ENCODE measurements at places on chromosomes 12 and 14. TPM values are rescaled to one million over a fixed set of nuclear protein-coding genes. Genes with fewer than 3 reads are reported as not detected.
A peak's percentile ranks its signal among the peaks of the same experiment; 100 is the strongest.

- DNase-seq, result no peak
Measured at GRCh38 chr12:91154131-91154530, 28.5 kb downstream of the DCN start.

DNA sequence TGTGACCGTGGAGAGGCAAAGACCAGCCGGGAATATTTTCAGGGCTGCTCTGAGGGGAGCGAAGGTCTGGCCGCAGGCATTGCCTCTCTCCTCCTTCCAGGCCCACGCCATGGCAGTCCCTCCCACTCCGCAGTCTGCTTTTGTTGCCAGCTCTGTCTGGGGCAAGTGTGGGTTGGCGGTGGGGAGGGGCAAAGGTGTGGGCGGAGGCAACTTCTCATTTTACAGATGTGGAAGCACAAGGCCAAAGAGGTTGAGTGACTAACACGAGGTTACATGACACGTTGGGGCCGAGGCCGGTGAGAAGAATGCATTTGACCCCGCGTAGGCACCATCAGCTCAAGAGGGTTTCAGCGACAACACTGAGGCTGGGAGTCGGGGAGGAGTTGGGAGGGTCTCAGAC is 6.1 kb upstream of the FAIM2 start:
- DNase-seq, result no peak

DNA sequence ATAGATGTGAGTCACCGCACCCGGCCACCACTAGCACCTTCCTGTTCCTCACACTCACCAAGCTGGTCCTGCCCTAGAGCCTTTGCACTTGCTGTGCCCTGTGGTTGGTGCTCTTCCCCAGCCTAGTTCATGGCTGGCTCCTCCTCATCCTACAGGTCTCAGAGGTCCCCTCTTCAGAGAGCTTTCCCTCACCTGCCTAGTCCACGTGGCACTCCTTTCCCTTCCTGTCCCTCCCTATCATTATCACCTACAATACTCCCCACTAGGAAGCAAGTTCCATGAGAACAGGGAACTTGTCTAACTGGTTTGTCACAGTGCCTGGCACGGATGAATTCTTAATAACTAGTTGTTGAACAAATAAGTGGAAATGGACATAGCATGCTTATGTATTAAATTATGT is 24.0 kb upstream of the TMED10 start:
- no peak for DNase-seq

- DNase-seq, result no peak
Measured at GRCh38 chr12:78584695-78585094, 279.9 kb upstream of the SYT1 start.

DNA sequence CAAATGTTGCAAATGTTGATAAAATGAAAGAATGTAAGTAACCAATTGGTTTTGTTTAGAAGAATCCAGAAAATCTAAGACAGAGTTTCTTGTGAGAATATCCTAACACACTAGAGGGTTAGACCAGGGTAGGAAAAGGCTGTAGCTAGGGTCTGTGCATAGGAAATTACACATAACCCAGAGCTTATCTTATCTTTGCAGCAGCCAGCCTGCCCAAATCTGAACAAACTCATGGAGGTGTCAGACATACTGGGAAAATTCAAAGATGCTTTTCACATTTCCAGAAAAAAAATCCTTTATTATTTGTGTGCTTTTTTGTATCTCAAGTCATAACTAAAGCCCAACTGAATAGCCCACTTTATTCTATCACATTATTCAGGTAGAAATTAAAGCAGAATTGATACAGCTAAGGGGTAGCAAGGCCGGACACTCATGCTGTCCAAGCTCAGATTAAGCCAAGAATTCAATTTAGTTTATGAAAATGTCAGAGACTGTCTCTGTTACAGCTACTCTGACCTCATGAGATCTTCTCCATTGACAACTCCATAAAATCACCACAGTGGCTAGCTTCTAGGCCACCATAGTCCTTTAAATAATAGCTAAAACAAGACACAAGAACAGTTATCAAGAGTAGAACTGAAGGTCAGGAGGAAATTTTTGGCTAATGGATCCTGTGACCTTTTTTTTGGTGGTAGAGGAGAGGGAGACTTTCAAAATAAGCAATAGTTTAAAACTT is 169.6 kb upstream of the RASSF8 start:
- DNase-seq, result no peak

GRCh38 chr12:70609203-70609602 is 28.0 kb downstream of the PTPRB start:
- no peak for DNase-seq

- no peak for DNase-seq
Measured at GRCh38 chr12:27870939-27871338, 90.9 kb upstream of the MANSC4 start.

- peak; percentile 76 for DNase-seq
Measured at GRCh38 chr14:64764641-64765520, 60.7 kb downstream of the PLEKHG3 start.

GRCh38 chr12:93737457-93738198 is 60.5 kb downstream of the CRADD start:
- DNase-seq, result no peak

- no peak for DNase-seq
Measured at GRCh38 chr12:65902500-65902899, 78.2 kb downstream of the HMGA2 start.

DNA sequence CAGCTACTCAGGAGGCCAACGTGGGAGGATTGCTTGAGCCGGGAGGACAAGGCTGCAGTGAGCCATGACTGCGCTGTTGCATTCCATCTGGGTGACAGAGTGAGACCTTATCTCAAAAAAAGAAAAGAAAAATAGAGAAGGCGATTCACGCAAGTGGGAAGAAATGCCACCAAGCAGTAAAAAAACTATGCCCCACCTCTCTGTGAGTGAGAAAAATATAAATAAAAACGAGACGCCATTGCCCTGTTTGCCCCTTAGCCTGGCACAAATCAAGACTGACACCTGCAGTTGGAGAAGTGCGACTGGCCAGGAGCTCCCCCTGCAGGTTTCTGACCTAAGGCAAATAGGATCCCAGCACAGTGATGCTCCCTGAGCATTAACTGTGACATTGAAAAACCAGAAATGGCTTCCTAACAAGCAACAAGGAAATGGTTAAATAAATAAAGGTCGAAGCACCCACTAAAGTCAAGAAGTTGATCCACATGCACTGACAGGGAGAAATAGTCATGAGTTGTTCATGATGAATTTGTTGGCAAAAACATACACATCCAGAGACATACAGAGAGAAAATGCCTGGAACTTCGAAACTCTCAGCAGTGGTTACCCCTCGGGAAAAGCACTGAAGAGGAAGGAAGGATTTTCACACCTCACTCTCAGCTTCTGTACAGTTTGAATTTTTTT is 21.1 kb downstream of the GSC start:
- DNase-seq, result no peak

The APOF gene
- total RNA-seq, result not detected

The EIF2S1 gene
- 108 TPM for total RNA-seq

The NPC2 gene
- 97.0 TPM for total RNA-seq

The ESYT1 gene
- 71.6 TPM for total RNA-seq

Measured in skin of body (tissue), 3 donors.